ENCODE measurements at places on chromosomes 3 and 15.

- DNase-seq, result no peak
These were observed 36.8 kb upstream of the FRMD5 start for GRCh38 chr15:44231842-44232241.

DNA sequence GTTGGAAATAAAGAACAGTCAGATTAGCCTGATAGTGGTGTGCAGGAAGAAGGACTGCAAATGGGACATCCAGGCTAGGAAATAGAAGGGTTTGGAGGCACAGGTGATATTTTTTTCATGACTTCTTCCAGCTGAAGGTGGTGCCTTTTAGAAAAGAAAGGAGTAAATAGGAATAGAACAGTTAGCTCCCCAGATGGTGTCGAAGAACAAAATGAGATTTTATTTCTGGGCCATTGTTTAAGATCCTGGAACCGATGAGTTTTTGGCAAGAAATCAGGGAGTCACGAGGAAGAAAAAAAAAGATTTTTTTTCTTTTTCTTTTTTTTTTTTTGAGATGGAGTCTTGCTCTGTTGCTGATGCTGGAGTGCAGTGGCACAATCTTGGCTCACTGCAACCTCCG lies 9.8 kb upstream of the NCK1 start:
- DNase-seq, result no peak

GRCh38 chr15:55008421-55008820 lies 188.3 kb downstream of the RSL24D1 start:
- DNase-seq, result no peak

- DNase-seq, result no peak
These were observed 103.9 kb upstream of the HES1 start for GRCh38 chr3:194031867-194032635.

DNA sequence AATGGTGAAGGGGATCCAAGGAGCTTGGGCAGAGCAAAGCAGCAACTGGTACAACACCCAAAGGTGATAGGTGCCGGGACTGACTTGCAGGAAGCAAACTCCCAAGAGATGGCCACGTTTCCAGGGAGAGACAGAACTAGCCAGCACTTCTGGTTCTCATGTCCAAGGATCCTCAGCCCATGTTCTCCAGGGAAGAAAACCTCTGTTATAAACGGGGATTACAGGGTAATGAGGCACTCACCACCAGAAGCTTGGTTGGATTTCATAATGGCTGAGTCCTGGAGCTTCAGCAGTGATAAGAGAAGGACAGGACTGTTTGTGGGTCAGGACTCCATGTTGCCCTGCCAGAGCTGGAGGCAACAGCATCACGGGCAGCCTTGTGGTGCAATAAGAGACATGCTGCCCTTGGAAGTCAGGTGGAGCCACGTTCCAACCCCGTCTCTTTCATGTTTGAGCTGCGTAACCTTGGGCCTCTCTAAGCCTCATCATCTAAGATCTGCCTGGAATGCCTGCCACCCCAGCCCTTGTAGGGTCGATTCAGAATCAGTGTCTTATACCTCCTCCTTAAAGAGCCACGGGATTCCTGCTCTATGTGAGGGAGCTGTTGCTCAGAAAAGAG lies 181.0 kb downstream of the ABHD5 start:
- no peak for DNase-seq

GRCh38 chr3:62597491-62597890 lies 224.1 kb upstream of the FEZF2 start:
- DNase-seq, result no peak

DNA sequence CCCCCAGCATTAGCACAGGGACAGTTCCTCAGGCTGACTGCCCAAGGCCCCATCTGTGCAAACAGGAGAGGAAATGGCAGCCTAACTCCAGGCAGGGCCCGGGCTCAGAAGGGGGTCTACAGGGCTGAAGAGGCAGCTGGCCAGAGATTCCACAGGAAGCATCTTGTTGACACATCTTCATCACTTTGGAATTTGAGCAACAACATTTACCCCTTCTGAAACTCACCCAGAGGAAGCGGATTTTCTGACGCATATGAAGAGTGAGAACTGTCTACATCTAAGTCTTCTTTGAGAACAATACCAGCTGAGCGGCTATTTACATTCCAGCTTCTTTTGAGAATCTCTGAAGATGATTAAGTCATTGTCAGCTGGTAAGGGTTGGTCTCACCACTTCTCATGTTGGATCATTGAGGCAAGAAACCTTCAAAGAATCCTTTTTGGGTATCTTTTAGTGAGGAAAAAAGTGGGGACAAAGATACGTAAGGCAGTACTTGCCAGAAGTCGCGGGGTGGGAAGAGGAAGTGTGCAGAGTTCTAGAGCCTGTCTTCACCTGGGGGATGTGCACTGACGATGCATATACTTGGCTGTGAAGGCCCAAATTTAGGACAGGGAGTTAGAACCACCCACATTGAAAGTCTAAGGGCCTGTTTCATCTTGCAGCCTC lies 25.4 kb upstream of the SRP14 start:
- DNase-seq, result no peak

- no peak for DNase-seq
These were observed 31.7 kb upstream of the ST8SIA2 start for GRCh38 chr15:92362001-92362350.

DNA sequence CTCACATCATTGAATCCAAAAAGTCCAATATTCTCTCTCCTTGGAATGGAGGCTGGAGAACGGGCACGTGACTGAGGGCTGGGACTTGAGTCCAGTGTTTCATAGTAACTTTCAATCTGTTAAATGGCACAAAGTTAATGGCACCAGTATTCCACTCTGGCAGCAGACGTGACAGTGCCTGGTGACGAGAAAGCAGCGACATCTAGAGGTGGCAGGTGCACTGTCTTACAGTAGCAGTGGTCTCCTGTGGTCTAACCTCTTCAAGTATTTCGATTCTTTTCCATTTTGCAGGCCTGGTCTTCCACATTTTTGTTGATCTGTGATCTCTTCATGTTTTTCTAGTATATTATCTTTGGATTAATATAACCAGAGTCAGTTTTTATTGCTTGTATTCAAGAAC lies 107.1 kb downstream of the OXSM start:
- DNase-seq, result no peak

DNA sequence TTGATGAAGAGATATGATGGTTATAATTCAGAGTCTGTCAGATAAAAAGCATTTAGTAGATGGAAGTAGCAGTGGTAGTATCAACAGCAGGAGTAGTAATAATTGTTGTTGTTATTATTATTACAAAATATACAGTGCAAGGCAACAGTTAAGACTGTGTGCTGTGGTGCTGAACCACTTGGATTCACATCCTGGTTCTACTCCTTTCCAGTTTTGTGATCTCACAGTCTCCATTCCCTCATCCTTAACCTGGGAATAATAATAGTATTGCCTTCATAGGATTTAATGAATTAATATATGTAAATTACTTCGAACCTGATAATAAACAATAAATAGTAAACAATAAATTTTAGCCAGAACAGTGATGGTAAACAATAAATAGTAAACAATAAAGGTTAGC lies 37.1 kb upstream of the TSC22D2 start:
- DNase-seq, result no peak

- DNase-seq, result no peak
These were observed 89.3 kb upstream of the CCDC80 start for GRCh38 chr3:112730210-112730609.

GRCh38 chr3:30502742-30503073 lies 103.7 kb upstream of the TGFBR2 start:
- DNase-seq, result no peak

- no peak for DNase-seq
These were observed 32.0 kb downstream of the RAB11A start for GRCh38 chr15:65901336-65901735.

- peak; percentile 82 for DNase-seq
These were observed at the start of gene POC1A for GRCh38 chr3:52154135-52155094. POC1A (minus strand) TSS chr3:52154423; CDS start chr3:52154372, 51 bp downstream.

- no peak for DNase-seq
These were observed 45.1 kb downstream of the HMCES start for GRCh38 chr3:129323651-129324294.

DNA sequence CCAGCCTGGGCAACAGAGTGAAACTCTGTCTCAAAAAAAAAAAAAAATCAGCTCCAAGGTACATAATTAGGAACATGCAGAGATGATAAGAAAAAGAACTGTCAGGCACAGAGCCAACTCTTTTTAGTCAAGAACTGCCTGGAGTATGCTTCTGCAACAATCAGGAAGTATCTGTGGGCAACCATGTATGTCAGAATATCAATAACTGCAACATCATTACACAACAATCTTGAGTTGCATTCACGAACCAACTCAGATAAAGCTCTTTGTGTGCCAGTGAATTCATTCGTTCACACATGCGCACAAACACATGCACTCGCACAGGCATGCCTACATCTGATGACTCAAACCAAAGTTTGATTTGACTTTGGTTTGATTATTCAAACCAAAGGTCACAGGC lies 32.1 kb downstream of the EFHB start:
- DNase-seq, result no peak

DNA sequence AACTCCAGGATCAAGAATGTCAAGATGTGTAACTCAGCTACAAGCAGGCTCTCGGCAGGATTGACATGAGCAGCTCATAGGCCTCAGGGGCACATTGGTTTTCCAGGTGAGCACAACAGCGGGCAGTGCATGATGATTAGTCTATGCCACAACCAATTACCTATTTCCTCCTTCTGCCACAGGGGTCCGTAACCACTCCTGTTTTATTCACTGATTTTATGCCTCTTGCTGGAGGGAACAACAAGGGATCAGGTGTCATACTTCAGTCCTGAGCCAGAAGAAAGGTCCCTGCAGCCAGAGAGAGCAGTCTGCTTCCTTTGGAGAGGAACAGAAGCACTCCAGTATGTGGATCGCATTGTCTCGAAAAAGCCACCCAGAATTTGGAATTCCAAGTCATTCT lies 35.1 kb upstream of the PTPRG start:
- DNase-seq, result no peak

GRCh38 chr15:40048926-40049475 lies 10.0 kb upstream of the SRP14 start:
- DNase-seq, result no peak

GRCh38 chr3:98900265-98901118 lies 1.0 kb downstream of the DCBLD2 start:
- DNase-seq, result no peak

- DNase-seq, result peak; percentile 35
These were observed 54.9 kb downstream of the TGFBR2 start for GRCh38 chr3:30661098-30661873.

DNA sequence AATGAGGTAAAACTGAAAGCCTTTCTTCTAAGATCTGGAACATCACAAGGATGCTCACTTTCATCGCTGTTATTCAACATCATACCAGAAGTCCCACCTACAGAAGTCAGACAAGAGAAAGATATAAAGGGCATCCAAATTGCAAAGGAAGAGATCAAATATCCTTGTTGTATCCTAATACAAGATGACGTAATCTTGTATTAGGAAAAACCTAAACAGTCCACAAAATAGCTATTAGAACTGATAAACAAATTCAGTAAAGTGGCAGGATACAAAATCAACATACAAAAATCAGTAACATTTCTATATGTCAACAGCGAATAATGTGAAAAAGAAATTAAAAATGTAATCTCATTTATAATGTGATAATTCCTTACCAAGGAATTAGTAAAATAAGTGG lies 195.1 kb upstream of the CBLB start:
- DNase-seq, result no peak

GRCh38 chr15:77865701-77866100 lies 211.8 kb downstream of the TBC1D2B start:
- DNase-seq, result no peak

GRCh38 chr15:52112203-52112750 lies 298 bp downstream of the BCL2L10 start:
- peak; percentile 39 for DNase-seq

- peak; percentile 55 for DNase-seq
These were observed 2.1 kb downstream of the TLE3 start for GRCh38 chr15:70095408-70096214.

DNA sequence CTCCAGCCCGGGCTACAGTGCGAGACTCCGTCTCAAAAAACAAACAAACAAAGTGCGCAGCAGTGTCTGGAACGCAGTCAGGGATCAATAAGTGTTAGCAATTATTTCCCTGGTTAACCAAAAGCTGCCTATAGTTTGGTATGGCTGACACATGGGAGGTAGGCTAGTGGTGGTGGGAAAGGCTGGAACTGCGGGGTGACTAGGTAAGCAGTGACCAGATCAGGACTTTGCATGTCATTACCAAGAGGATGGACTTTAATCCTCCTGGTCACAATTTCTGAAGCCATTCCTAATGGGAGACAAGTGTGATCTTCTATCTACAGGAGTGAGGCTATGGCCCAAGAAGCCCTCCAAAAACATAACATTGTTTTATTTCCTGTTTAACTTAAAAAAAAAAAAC lies 47.8 kb downstream of the SLC30A4 start:
- DNase-seq, result no peak

- no peak for DNase-seq
These were observed 65.9 kb upstream of the PLXND1 start for GRCh38 chr3:129672412-129672811.

GRCh38 chr3:27827041-27827440 lies 104.9 kb upstream of the EOMES start:
- DNase-seq, result no peak

DNA sequence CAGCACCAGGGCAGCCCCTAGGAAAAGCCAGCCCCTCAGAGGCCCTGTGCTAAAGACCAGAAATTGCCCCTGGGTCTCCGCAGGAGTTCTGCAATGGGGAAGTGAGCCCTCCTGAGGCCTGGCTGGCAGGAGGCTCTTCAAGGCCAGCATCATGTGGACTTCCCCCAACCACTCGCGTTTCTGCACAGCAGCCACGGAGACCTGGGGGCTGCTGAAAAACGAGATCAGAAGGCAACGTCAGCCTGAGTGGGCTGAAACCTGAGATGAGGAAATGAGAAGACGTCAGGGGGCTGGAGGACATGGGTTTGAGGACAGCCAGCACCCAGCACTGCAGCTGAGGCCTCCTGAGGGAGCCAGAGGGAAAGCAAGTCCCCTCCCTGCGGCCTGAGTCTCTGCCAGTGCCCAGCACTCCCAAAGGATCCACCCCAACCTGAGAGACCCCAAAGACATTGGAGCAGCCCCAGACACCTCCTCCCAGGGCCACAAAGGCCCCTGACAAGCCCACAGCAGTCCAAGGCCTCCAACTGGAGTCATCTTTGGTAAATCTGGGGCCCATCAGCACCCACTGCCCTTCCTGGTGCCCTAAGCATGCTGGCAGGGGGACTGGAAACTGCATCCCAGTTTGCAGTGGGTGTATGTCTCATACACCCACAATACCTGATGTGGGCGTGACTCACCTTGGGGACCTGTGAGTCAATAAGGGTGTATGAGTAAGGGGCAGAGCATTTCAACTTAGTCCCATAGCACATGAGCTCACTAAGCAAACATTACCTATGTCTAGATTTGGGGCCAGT lies 29.2 kb upstream of the CYP11A1 start:
- peak; percentile 82 for DNase-seq

GRCh38 chr15:87618203-87618725 lies 638.3 kb downstream of the NTRK3 start:
- no peak for DNase-seq

GRCh38 chr3:156661155-156661554 lies 13.2 kb upstream of the TIPARP start:
- no peak for DNase-seq

DNA sequence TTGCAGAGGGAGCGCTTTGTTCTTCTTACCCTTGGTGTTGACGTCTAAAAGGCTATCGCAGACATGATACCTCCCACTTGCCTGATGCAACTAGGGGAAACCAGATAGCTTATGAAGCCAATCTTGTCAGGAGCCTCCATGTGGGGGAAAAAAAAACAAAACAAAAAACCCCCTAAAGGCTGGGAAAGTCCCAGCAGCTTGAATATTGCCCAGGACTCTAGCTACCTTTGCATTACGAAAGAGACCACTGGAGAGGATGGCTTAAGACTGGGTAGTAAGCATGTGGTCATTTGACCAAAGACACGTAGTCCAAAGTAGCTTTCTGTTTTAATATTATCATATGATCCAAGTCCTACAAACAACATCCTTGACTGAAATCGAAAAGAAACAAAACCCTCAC lies 120.7 kb upstream of the WNT5A start:
- DNase-seq, result no peak
